ENCODE measurements at places on chromosomes 4 and X. TPM values are rescaled to one million over a fixed set of nuclear protein-coding genes. Genes with fewer than 3 reads are reported as not detected.

The CXCL11 gene
- total RNA-seq, result not detected

DNA sequence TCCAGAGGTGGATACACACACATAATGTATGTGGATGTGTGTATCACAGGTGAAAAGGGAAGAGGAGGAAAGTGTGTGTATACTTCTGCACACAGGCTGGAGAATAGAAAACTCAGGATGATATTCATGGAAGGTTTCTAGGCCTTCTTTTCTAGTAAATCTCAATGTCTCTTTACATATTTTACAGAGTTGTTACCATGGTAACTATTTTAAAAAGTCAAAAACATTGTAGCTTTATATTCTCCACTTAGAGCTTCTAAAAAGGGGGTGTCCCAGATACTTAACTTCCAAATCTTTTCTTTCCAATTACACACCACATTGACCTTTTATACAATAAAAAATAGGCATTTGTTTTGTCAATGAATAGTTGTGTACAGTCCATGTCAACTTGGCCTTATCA lies 604.8 kb upstream of the LCORL start:
- no peak for DNase-seq

The NLGN4X gene
- total RNA-seq, result 1.5 TPM

DNA sequence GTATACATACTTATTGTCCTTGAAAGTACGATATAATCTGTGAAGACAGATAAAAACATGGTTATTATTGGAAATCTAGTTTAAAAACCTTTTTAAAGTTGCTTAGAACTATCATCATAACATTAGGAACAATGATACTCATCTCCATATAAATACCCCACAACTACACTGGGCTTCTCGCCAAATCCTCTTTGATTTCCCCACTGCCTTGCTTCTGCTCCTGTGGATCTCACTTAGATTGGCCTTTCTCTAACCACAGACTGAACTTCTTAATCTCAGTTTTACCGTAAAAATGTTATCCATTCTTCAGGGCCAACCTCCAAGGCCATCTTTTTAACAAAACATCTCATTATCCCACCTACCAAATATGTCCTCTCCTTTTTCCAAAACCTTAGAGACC lies 77.6 kb downstream of the PRKG2 start:
- no peak for DNase-seq

DNA sequence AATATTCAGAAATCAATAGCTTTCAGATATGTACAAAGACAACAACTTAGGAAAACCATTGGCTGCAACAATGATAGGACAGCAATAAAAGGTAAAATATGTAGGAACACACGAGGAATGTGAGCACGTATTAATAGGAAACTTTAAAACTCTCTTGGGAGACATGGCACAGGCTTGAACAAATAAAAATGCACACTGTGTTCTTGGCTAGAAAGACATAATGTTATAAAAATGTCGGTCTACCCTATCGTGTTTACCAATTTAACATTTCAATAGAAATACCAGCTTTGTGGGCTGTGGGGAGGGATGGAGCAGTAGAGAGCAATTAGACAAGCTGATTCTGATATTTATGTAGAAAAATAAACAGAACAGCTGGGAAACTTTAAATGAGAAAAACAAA lies 69.0 kb upstream of the FAM9B start:
- DNase-seq, result no peak

- DNase-seq, result no peak
Observed at GRCh38 chrX:63258144-63258543, 93.0 kb downstream of the SPIN4 start.

The HEPH gene
- total RNA-seq, result not detected
